Right renal pelvis (tissue), 4 donors: ENCODE measurements at places on chromosomes 1 and 21. TPM values are rescaled to one million over a fixed set of nuclear protein-coding genes. Genes with fewer than 3 reads are reported as not detected.

The IKBKE gene
- 4.3 TPM for polyA plus RNA-seq

The LCE2B gene
- polyA plus RNA-seq = not detected

- no peak for DNase-seq
These were observed 182.4 kb upstream of the UBE2U start for GRCh38 chr1:64021066-64021465.

GRCh38 chr1:161241682-161242081 is 3.7 kb upstream of the NR1I3 start:
- DNase-seq = no peak

DNA sequence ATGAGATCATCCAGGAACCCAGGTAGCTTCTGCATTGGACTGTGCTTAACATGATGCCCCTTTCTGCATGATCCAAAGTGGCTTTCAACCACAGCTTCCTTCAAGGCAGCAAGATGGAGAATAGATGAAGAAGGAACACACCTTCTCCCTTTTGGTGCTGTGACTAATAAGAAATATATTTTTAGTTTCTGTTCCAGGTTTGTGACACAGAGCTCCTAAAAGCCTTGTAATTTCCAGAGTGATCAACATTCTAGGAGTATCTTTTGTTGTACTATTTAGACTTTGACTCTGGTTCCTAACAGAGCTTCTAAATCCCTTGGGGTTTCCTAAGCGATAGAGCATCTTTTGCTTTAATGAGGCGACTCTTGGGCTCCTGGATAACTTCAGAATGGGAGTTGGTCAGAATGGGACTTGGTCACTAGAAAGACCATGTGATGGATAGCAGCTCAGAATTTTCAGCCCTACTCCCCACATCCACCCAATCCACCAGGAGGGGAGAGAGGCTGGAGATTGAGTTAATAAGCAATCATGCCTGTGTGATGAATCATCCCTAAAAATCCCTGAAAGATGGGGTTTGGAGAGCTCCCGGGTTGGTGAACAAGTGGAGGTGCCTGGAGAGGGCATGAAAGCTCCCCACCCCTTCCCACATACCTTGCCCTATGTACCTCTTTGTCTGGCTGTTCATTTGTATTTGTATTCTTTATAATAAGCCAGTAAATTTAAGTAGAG is 134.8 kb downstream of the FGGY start:
- no peak for DNase-seq

The SELE gene
- polyA plus RNA-seq = 0.61 TPM

DNA sequence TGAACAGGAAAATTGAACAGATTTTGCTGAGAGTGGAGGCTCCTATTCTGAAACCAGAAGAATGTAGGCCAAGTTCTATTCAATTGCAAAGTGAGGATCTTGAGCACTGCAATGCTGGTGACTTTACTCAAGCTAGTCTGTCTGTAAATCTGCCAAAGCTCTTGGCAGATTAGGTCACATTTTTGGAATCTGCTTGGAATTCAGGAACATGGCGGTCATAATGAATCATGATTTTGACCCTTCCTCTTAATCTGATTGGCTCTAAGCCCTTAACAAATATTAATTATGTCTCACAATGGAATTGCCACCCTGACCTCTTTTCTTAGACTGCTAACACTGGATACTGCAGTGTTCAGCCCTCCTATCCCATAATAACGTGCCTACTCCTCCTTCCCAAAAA is 7.2 kb upstream of the GNG12 start:
- no peak for DNase-seq

- DNase-seq = no peak
These were observed 284.9 kb downstream of the GRIK1 start for GRCh38 chr21:29654855-29655254.

DNA sequence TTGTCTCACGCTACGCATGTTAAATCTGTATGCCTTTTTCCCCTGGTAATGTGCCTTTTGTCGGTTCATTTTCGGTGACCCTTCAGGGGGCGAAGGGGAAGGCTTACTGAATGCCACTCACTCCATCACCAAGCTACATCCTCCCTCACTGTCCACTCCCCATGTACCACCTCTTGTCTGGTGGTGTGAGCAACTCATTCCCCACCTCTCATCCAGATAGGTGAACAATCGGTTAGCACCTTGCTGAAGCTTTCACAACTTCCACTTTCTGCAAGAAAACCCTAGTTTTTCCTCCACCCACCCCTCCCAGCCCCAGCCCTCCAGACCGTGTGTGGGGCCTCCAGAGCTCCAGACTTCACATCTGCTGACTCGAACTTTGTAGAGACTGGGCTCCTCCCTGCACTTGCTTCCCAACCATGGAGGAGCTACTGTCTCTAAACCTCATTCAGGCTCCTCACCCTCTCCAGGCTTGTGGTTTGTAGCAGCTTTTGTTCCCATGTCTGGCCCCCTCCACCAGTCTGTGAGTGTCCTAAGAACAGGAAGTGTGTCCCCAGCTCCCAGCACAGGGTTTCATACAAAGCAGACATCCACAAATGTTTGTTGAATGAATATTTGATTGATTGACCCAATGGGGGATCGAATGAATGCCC is 48.4 kb upstream of the RUNX3 start:
- DNase-seq = no peak

- DNase-seq = no peak
These were observed 13.9 kb upstream of the PTPN14 start for GRCh38 chr1:214565310-214565709.

The HSD3B2 gene
- polyA plus RNA-seq = 1.8 TPM

DNA sequence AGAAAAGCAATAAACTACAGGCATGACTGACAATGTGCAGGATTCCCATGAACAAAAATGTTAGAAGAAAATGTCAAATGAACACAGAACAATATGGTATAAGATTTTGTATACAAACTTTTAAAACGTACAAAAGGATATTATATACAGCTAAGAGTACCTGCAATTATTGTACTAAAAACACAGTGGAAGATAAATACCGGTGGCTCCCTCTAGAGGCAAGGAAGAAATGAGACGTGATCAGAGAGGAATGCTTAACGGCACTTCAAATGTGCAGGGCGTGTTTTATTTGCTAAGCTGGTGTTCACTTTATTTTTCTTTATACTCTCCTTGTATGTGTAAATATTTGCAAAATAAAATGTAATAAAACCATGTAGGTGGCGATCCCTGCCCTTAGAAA is 191.8 kb upstream of the SAMSN1 start:
- DNase-seq = peak; percentile 5

DNA sequence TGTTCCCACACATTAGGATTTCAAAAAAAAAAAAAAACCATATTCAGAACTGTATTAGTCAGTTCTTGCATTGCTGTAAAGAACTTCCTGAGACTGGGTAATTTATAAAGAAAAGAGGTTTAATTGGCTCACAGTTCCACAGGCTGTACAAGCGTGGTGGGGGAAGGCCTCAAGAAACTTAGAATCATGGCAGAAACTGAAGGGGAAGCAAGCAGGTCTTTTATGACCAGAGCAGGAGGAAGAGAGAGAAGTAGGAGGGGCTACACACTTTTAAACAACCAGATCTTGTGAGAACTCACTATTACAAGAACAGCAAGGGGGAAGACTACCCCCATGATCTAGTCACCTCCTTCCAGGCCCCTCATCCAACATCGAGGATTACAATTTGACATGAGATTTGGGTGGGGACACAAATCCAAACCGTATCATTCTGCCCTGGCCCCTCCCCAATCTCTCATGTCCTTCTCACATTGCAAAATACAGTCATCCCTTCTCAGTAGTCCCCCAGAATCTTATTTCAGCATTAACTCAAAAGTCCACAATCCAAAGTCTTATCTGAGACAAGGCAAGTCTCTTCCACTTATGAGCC is 51.8 kb downstream of the POU2F1 start:
- DNase-seq = no peak

DNA sequence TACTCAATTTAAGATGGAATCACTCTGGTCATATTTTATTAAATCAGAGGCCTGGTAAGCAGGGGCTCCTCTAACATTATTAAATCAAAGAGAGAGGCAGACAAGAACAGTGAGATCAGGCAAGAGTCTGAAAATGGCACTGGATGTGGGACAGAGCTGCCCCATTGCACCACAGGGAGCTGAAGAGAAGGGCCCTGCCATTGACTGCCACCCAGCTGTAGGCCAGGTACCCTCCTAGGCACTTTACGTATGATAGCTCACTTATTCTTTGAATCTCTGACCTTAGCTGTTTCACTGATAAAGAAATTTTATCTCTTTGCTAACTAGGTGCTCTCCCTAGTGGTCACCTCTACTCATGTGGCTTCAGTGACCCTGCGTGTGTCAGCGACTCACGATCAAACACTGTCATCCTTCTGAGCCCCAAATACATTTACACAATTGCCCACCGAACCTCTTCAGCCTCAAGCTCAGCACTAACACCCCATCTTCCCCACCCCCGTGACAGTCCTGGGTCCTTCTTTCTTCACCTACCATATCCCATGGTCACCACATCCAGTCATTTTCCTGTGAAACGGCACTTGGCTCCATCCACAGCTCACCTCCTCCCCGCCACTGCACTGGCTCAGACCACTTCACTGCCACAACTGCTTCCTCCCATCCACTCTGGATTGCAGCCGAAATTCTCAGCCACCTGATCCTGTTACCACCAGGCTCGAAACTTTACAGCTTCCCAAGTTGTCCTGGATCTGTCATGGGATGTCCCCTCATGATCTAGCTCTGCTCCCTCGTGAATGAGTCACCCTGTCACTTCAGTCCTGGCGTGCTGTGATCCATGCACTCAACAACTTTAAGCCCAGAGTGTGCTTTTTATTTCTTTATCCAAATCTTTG is 97.3 kb upstream of the SYT6 start:
- DNase-seq = no peak

DNA sequence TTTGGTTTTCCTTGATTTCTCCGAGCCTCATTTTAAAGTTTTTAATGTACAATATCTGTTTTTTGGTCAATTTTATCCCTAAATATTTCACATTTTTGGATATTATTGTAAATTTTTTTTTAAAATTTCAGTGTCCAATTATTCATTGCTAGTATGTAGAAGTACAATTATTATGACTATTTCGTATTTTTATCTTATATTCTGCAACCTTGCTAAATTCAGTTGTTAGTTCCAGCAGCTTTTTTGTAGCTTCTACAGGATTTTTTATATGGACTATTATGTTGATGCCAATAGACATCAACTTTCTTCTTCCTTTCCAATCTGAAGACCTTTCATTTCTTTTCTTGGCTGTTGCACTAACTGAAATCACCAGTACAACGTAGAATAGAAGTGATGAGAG is 4.1 kb upstream of the PLA2G2F start:
- DNase-seq = no peak
